Fibroblast of mammary gland (primary cell): ENCODE measurements at places on chromosomes 3 and 15.
A peak's percentile ranks its signal among the peaks of the same experiment; 100 is the strongest.

- DNase-seq: no peak
These were observed 313.5 kb downstream of the RPLP1 start for GRCh38 chr15:69766156-69766555.

DNA sequence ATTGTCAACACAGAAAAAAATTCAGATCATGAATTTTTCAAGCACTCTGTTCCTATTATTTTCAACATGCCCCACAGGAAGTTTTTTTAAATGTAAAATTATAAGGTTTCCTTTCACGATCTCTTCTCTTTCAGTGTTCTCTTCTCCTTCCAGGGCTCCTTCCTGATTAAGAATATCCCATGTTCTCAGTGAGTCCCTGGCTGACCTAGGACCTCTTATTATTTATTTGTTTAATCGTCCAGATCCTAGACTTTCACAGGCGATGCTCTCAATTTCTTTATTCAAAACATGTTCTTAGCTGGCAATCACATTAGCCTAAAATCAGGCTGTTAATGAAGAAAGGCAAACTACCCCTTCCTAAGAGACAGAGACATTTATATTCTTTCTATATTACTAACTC lies 124.3 kb downstream of the ABI3BP start:
- no peak for DNase-seq

- no peak for DNase-seq
These were observed 180.9 kb upstream of the UBE3A start for GRCh38 chr15:25619761-25620160.

- DNase-seq: no peak
These were observed 18.8 kb downstream of the PCSK6 start for GRCh38 chr15:101470548-101471239.

DNA sequence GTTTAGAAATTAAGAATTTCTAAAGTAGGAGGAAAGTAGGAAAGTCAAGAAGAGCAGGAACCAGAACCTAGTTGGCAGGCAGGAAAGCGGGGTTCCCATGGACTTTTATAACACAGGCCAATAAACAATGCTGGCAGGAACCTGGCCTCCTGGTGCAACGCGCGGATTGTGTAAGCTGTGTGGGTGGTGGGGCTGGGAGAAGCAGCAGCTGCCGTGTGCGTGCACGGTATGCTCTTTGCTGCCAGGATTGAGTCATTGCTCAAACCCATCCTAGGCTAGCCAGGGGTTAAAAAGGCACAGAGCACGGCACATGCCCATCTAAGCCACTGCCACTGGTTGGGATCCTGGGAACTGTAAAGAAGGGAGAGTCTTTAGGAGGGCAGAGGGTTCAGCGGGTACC lies 209.9 kb upstream of the RGMA start:
- peak; percentile 30 for DNase-seq

DNA sequence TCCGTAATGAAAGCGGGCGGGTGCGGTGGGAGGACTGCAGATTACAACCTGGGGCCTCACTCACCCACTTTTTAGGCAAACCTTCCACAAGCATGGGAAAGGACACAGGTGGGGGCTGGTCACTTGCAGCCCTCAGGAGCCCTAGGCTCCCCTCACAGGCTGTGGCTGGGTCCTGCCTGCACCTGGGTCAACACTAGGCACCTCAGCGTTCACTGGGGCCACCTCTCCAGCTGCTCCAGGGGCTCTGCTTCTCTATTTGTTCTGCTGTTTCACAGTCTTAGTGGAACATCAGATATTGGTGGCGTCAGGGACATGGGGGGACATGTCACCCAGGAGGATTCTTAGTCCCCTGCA lies 30.1 kb upstream of the TMEM115 start:
- DNase-seq: no peak

DNA sequence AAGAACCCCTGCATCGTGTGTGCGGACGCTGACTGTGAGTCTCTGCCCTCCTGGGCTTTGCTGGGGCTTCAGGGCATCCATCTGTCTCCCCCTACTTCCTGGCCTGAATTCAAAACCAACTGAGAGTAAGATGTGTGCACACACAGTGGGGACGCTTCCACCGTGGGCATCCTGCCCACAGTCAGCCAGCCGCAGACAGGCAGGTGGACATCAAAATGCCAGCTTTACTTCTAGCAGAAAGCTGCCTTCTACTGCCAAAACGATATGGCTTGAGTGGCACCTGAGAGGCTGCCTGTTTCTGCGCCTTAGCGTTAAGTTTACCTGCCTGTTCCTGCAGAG lies 18.5 kb downstream of the ALDH1A3 start:
- DNase-seq: no peak

- no peak for DNase-seq
These were observed 132.3 kb downstream of the ZNF385D start for GRCh38 chr3:21618695-21619094.

DNA sequence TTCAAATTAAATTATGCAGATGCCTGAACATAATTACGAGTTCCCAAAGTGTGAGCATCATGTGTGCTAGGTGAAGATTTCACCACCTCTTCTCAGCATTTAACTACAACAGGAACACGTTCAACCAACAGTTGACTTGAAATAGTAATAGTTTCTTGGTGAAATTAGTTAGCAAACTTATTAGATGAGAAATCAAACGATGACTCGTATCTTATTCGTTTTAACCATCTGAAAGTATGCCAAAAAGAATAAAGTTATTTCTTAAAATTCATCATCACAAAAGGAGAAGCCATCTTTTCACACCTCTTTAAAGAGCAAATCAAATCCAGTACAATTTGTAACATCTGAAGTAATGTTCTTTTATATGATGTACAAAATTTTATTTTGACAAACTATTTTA lies 2.3 kb downstream of the BNC1 start:
- DNase-seq: no peak

GRCh38 chr3:171874251-171874681 lies 31.1 kb downstream of the TMEM212 start:
- peak; percentile 91 for DNase-seq

- no peak for DNase-seq
These were observed 28.2 kb downstream of the IDH2 start for GRCh38 chr15:90074023-90074422.

GRCh38 chr3:62024882-62025281 lies 348.5 kb downstream of the FEZF2 start:
- no peak for DNase-seq

DNA sequence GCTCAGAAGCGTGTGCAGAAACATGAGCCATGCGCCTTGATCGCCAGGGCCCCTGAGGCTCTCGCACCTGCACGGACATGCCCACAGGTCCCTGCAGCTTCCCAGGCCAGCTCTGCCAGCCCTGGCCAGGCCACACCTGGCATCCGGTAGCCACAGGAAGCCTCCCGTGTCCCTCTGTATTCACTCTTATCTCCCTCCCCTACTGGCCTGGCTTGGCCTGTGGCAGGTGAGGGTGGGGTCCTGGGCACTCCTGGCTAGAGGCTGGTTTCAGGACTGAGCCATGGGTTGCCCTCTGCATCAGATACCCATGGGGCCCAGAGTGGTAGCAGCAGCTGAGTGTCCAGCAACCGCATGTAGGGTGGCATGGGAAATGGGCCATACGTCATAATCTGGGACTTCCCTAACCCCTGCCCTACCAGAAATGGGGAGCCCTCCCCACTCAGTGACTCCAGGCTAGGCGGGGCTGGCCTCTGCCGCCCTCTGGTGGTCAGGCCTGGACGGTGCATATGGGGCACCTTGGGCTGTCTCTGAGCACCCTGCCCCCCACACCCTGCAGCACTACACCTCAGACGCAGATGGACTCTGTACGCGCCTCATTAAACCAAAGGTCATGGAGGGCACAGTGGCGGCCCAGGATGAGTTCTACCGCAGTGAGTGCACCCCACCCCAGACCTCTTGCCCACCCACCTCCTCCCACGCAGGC lies 12.6 kb upstream of the LMAN1L start:
- DNase-seq: peak; percentile 66

DNA sequence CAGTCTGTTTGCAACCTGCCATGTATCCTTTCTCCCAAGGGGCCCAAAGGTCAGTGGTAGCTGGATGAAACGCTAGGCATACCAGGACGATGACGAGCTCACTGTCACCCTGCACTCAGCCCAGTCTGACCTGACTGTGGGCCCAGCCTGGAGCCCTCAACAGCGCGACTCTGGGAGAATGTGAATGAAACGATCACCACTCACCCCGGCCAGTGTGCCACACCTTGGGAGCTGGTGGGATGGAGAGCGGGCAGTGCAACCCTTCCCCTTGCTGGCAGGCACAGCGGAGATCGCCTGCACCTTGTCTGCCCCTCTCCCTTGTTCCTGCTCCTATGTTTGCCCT lies 27.2 kb downstream of the SRPRB start:
- DNase-seq: no peak

- no peak for DNase-seq
These were observed 202.9 kb downstream of the TBL1XR1 start for GRCh38 chr3:176994393-176994792.

- no peak for DNase-seq
These were observed 2.5 kb downstream of the SLC22A13 start for GRCh38 chr3:38268087-38268486.

DNA sequence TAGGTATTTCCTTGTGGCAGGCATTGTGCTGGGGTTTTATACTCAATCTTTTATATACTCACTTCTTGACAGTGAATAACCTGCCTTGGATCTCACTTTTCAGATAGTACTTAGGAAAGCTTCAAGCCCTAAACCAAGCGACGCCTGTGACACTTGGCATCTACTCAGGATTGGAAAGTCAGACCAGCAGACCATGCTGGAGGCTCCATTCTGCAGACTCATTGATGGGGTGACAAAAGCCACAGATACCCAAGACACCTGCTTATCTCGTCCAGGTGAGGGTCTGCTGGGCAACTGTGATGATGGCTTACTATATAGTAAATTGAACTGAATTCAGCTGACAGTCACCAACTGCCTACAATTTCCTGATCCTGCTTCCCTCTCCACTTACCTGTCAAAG lies 79.4 kb upstream of the MRPS22 start:
- no peak for DNase-seq

DNA sequence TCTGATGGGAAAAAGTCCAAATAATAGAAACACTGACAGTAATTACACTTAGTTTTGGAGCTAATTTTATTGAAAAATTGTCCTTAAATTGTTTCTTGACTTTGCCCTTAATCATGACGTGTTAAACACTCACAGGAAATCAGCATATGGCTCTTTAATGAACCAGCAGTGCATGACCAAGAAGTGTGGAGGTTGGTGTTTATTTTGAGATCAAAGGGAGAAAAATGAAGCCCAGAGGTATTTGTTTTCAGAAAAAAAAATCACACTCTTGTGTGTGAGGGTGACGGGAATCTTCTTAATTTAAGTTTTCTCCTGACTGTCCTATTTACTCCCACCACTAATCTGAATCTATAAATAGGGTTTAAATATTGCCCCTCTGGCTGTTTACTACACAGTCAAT lies 28.8 kb upstream of the SYNM start:
- DNase-seq: no peak

DNA sequence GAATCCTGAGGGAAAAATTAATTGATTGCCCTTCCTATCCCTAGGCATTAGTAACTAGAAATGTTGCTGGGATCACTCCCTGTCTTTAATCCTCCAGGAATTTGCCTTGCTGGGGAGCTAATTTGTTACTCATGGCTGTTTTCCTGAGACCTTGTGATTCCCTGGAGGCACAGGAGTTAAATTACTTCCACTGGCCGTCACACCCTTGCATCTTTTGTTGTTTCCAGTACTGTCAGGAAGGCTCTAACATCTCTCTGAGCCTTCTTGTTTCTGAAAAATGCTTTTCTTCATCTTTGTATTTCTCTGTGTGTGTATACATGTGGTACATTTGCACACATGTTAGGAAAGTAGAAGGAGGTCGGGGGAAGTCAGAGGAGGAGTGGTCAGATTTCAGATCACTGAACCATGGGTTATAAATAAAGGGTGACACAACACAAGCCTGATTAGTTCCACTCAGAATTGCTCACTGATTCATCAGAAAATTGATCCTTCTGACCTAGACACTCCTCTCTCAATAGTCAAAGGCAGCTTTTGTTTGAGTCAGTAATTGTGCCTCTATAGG lies 23.5 kb upstream of the LRRFIP2 start:
- DNase-seq: peak; percentile 88

GRCh38 chr15:98292442-98293240 lies 332.1 kb downstream of the ARRDC4 start:
- DNase-seq: peak; percentile 28

DNA sequence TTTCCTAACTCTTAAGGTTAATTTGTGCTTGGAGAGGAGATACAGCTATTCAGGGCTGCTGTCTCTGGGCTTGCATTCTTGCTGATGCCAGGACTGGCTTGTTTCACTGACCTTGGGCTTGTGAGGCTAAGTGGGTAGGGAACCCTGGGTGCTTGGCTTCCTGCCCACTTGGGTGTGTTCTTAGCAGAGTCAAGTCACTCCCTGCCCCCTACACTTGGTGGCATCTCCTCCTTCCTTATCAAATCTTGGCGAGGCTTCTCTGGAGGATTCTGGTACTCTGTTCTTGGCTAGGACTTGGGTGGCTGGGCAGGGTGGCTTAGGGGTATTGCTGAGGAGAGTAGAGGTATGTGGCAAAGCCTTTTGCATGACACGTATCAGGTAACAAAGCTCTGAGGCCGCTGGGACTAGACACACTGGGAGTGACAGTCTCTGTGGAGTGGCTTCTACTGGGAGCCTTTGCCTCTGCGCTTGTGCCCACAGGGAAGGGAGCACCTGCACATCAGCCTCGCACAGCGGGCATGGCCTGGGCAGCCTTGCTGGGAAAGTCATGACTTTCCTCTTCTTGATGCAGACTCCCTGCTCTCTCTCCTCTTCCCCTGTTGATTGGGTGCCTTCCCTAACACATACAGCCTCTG lies 41.8 kb downstream of the CHCHD6 start:
- DNase-seq: no peak

DNA sequence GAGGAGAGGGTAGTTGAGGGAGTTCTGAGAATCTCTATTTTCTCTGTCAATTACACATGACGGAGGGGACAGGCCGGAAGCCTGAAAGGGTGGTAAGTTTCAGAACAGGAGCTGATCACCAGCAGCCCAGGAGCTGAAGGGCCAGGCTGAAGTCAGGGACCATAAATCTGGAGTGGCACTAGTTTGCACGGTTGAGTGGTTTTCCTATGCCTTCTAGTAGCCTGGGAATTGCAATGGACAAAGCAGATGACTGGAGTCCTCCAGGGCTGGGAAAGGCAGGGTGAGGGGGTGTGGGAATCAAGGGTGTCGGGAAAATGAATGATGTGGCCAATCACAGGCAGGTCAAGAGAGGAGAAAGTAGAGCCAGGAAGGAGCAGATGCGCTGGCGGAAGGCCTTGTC lies 72.5 kb downstream of the MAGEF1 start:
- no peak for DNase-seq

- DNase-seq: no peak
These were observed 28.5 kb upstream of the SPTBN5 start for GRCh38 chr15:41922353-41922752.

DNA sequence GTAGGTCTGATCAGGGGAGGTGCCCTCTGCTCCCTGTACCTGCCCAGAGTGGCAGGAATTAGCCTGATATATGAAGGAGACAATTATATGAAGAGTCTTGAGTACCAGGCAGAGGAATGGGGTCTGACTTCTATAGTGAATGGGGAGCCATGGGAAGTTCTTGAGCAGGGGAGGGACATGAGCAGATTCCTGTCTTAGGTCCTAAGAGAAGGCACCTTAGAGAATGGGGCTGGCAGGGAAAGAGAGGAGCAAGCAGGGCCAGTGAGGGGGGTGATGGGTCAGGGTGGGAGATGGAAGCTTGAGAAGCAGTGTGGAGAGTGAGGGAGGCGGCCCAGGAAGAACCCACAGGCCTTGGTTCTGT lies 12.4 kb downstream of the CD276 start:
- no peak for DNase-seq

- no peak for DNase-seq
These were observed 334.4 kb downstream of the GBE1 start for GRCh38 chr3:81426826-81427577.
